ENCODE measurements at places on chromosomes 16 and 17. TPM values are rescaled to one million over a fixed set of nuclear protein-coding genes. Genes with fewer than 3 reads are reported as not detected.

- H3K27ac ChIP-seq: no peak overlapping the region
- no peak overlapping the region for H3K4me3 ChIP-seq
- no peaks in the 10 kb centered on the region for H3K36me3 ChIP-seq
- H3K4me1 ChIP-seq: no peaks in the 10 kb centered on the region
- DNase-seq: no peak
- H3K27me3 ChIP-seq: no peaks in the 10 kb centered on the region
These were observed 45.6 kb downstream of the ERN1 start for GRCh38 chr17:64084086-64084939.

DNA sequence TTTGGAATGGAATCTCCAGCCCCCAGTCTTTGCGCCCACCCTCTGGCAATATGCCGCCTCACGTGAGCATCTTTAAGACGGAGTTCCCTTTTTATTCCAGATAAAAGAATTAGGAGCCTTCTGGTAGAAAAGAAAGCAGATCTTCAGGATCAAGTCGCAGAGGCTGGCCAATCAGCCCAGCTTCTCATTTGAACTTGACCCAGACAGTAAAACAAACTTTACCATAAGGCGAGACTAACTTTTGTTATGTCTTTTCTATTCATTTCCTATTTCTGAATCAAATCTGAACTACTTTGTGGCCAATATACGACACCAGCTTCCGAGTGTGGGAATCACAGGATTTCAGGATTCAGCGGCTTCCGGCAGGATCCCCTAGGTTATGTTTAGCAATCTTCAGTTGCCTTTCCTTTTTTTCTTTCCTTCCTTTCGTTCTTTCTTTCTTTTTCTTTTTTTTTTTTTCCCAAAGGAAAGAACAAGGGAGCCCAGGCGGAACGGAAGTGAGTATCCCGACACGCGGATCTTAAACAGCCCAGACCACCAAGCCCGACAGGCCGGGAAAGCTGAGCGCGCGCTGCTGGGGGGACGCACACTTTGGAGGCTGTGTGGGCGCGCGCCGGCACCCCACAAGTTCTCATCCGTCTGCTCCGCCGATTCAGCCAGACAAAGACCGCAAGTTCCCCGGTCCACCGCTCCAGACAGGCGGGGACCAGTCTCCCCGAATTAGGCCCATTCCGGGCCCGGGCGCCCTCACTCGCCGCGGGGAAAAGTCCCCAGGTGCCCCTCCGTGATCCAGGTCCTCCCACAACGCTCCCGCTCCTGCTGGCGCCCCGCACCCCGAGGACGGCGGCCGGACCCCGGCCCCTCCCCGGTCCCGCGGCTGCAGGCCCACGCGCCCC lies 633 bp downstream of the TBC1D16 start:
- no peaks in the 10 kb centered on the region for H3K27me3 ChIP-seq
- H3K36me3 ChIP-seq: no peaks in the 10 kb centered on the region
- DNase-seq: no peak

DNA sequence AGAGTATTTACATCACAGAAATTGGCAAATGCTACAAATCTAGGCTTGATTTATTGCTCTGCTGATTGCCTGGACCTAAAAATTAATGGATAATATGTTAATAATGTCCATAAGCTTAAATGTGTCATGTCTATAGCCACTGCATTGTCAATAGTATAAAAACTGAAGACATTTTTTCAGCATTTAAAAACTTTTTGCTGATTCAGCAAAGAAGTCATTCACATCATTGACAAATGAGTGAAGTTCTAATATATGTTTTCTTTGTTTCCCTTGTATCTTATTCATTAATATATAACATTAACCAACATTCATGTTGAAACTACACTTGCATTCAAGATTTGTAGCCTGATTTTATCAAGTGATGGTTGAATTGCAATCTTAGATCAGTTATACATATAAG lies 214.7 kb upstream of the XYLT1 start:
- DNase-seq: no peak
- H3K27me3 ChIP-seq: no peaks in the 10 kb centered on the region
- H3K4me3 ChIP-seq: no peak overlapping the region
- no peaks in the 10 kb centered on the region for H3K4me1 ChIP-seq
- no peak overlapping the region for H3K27ac ChIP-seq

DNA sequence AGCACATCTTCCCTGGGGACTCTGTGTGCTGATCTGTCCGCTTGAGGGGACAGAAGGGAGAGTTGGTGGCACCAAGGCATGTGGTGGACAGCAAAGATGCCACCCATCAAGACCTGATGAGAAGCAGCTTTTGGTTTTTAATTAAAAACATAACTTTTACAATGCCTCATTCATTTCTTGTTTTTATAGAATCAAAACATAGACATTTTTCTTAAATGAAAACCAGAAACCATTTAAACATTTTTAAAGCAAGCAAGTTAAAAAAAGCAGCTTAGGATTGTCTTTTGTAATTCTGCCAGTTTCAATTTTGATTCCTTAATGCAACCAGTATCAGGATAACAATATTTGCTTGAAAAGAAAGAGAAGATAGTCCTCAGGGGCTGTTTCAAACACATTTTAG lies 123.7 kb upstream of the AXIN2 start:
- DNase-seq: no peak
- H3K4me1 ChIP-seq: no peaks in the 10 kb centered on the region
- H3K27me3 ChIP-seq: no peaks in the 10 kb centered on the region
- no peaks in the 10 kb centered on the region for H3K36me3 ChIP-seq
- no peak overlapping the region for H3K27ac ChIP-seq
- no peak overlapping the region for H3K4me3 ChIP-seq

The FA2H gene
- 2.1 TPM for total RNA-seq

The OR1F1 gene
- total RNA-seq: 0.48 TPM

The FOXF1 gene
- total RNA-seq: not detected

Data from H1 (cell line).